IMR-90 (cell line): ENCODE measurements at places on chromosomes 3 and 15. TPM values are rescaled to one million over a fixed set of nuclear protein-coding genes. Genes with fewer than 3 reads are reported as not detected.

- no peak overlapping the region for H3K27ac ChIP-seq
- H3K36me3 ChIP-seq: peaks cover 32% of the 10 kb centered on the region
- no peaks in the 10 kb centered on the region for H3K4me1 ChIP-seq
- no peak for DNase-seq
Observed at GRCh38 chr15:41536866-41537265, 7.2 kb downstream of the RPAP1 start.

DNA sequence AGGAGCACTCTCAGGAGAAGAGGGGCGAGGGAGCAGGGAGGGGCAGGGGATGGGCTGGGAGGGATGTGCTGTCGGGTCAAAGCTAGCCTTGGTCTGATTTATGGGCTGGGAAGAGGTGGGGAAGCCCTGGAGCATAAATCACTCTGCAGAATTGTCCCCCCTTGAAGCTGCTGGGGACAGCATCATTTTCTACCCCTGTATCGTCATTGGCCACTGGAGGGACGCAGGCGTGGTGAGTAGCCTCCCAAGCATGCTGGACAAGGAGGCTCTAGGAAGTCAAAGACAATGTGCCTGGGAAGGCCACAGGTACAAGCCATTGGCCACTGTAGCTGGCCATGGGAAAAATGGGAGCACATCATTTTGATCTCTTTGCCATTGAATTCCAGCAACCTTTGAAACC lies 175.5 kb upstream of the CTDSPL start:
- H3K4me1 ChIP-seq: no peaks in the 10 kb centered on the region
- H3K27me3 ChIP-seq: peaks cover 6% of the 10 kb centered on the region
- H3K27ac ChIP-seq: no peak overlapping the region
- no peak overlapping the region for H3K4me3 ChIP-seq

- peaks cover 7% of the 10 kb centered on the region for H3K36me3 ChIP-seq
- peak; percentile 97 for DNase-seq
- H3K27ac ChIP-seq: no peak overlapping the region
- no peak overlapping the region for H3K4me3 ChIP-seq
- peaks cover 22% of the 10 kb centered on the region for H3K4me1 ChIP-seq
Observed at GRCh38 chr15:41919954-41920538, 26.2 kb upstream of the SPTBN5 start.

- no peak overlapping the region for H3K27ac ChIP-seq
- no peak overlapping the region for H3K4me3 ChIP-seq
- no peaks in the 10 kb centered on the region for H3K36me3 ChIP-seq
- H3K27me3 ChIP-seq: peaks cover 4% of the 10 kb centered on the region; the same call in 1 of the 2 replicates
- peak; percentile 16 for DNase-seq
- peaks cover 6% of the 10 kb centered on the region for H3K4me1 ChIP-seq
Observed at GRCh38 chr3:46412786-46413298, 5.8 kb downstream of the CCRL2 start.

GRCh38 chr3:182910936-182911781 lies 69.2 kb downstream of the DCUN1D1 start:
- DNase-seq: no peak
- H3K27me3 ChIP-seq: no peaks in the 10 kb centered on the region
- H3K36me3 ChIP-seq: 0 out of 2 replicates have a peak, but pooled peaks cover 4% of the 10 kb centered on the region
- no peak overlapping the region for H3K4me3 ChIP-seq

DNA sequence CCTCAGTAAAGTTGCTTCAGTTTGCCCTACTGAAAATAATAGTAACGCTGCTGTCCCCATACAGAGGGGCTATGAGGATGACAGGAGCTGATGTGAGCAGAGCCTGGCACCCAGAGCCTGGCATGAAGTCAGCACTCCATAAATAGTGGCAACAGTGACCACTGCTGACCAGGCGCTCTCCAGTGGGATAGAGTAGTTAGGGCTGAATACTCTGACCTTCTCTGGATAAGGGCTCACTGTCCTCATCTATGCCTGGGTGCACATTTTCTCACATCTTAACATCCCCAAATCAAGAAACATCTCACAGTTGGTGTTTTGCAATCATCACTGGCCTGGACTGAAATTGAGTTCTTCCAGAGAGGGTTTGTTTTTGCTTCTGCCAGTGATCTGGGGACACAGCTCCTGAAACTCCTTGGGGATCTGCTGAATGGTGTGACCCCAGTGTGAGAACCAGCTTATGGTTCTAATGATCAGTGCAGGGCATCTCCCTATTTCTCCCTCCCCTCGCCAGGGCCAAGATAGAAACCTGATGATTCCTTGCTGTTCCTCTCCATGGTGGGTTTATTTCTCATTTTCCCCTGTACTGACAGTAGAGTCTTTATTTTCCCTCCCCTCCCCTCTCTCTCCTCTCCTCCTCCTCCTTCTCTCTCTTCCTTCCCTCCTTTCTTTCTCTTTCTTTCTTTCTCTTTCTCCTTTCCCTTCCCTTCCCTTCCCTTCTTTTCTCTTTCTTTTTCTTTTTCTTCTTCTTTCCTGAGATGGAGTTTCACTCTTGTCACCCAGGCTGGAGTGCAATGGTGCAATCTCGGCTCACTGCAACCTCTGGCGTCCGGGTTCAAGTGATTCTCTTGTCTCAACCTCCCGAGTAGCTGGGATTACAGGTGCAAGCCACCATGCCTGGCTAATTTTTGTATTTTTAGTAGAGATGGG lies 3.5 kb upstream of the PCSK6 start:
- no peaks in the 10 kb centered on the region for H3K36me3 ChIP-seq
- DNase-seq: no peak
- H3K4me1 ChIP-seq: no peaks in the 10 kb centered on the region
- H3K27ac ChIP-seq: no peak overlapping the region
- peaks cover 74% of the 10 kb centered on the region for H3K27me3 ChIP-seq

GRCh38 chr3:16978234-16978920 lies 93.6 kb downstream of the PLCL2 start:
- peak; percentile 49 for DNase-seq
- H3K27me3 ChIP-seq: no peaks in the 10 kb centered on the region; the same call in 1 of the 2 replicates
- H3K36me3 ChIP-seq: no peaks in the 10 kb centered on the region

Gene STARD5
- total RNA-seq: 4.4 and 5.0 TPM in 2 replicates

Gene PP2D1
- not detected in 2 replicates for total RNA-seq

Gene FGD5
- total RNA-seq: not detected in 2 replicates

Gene FOXB1
- not detected in 2 replicates for total RNA-seq
